ENCODE measurements at places on chromosomes 12 and 14.
A peak's percentile ranks its signal among the peaks of the same experiment; 100 is the strongest.

DNA sequence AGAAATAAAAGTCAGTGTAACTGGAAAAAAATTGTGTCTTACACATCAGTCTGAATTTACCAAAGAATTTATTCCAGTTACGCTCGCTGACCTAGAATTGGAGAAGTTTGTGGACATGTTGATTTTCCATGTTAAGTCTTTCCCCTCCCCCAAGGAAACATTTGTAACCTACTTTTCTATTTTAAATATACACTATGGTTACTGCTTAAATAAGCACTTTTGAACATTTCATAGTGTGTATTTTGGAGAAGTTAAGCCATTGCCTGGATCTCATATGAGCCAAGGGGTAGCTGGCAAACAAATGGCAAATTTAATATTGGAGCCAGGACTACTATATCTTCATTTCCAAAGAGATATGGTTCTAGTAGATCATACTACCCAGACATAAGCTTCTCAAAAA is 42.9 kb upstream of the NT5DC3 start:
- DNase-seq: no peak

- DNase-seq: no peak
Observed at GRCh38 chr12:52969828-52970569, 21.1 kb downstream of the KRT18 start.

DNA sequence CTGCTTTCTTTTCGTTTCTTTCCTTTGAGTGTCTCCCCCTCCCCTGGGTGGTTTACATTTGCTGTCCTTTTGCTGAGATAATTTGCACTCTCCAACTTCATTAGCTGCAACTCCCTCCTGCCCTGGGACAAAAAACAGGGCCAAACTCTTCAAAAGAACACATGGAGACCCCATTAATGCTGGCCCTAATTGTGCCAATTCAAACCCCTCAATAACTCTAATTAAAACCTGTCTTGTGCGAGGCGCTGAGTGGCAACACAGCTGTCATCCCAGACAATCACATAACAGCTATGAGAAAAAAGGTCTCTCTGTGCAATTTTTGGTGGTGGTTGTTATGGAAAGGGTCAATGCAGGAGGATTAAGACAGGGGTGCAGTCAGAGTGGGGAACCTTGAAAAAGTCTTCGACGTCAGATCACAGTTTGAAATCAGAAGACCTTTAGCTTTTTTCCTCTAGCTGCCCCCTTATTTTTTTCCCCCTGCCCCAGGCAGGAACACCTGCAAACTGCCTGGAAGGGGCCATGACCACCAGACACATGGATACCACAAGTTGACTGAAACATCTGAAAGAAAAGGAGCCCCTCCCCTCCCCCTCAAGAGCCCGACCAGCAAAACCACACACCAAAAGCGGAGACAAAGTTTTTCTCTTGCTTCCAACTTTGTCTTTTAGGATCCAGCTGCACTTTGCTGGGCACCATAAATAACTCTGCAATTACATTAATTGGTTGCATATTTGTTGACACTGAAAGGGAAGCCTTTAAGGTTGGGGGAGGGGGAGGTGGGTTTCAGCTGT is 26.5 kb upstream of the SMOC1 start:
- DNase-seq: no peak

GRCh38 chr12:97482143-97482693 is 19.6 kb downstream of the RMST start:
- no peak for DNase-seq

DNA sequence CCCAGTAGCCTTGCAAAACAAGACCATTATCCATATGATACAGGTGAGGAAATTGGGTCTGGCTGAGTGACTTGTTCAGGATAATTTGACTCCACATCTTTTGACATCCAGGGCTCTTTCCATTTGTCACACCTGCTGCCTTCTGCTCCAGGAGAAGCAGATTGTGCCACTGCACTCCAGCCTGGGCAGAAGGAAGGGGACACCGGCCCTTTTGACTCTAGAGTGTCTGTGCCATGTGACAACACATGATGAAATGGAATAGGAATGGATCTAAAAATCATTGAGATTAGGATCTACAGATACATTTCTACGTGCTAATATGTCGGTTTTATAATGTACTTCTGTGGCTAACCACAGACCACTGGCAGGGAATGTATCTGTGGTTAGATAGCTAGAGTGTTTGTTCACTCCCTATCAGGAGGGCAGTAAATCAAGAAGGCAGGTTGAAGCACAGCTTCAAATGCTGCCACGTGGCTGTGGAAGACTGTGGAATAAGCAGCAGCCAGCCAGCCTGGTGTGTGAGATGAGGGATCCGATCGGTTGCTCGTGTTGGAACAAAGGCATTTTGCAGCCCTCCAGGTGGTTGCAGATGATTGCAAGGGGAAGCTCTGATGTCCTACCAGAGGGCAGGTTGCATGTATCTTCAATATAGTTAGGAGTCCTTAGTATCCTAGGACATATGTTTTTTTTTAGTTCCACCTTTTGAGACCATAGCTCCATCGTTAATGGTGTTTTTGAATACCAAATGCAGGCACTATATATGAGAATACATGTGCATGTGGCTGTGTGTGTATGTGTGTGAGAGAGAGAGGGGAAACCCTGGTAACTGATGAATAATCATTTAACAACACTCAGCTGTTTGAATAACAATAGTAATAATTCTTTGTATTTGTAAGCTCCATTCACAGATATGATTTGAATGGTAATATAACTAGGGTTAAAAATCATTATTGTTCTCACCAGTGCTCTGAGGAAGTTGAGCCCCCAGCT is 28.6 kb downstream of the EML1 start:
- peak; percentile 55 for DNase-seq

DNA sequence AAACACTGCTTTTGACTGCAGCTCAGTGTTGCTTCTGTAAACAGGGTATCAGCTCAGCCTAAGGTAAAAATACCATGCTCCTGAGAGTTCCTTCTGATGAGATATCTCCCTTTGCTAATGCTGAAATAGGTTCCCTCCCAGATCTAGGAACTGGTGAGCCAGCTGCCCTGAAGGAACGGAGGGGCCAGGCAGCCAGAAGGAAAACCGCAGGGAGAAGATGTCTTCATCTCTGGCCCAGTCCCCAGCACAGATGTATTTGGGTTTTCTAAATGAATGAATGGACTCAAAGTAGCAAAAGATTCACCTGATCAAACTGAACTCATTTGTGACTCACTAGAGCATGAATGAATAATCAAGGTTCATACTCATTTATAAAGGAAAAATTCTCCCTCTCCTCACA is 247.8 kb downstream of the MSRB3 start:
- DNase-seq: no peak

DNA sequence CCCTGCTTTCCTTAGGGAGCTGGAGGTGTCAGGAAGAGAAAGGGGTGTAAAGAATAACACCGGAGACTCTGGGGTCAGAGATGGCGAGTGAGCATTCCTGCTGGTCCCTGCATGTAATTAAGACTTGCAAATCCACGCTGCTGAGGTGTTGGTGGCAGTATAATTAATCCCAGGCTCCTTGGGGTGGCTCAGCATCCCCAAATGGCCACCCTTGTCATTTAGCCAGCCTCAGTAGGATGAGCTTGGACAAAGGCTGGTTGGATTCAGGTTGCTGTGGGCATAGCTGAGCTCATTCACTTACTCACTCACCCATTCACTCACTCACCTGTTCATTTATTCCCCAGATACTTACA is 174.4 kb upstream of the RPH3A start:
- no peak for DNase-seq

DNA sequence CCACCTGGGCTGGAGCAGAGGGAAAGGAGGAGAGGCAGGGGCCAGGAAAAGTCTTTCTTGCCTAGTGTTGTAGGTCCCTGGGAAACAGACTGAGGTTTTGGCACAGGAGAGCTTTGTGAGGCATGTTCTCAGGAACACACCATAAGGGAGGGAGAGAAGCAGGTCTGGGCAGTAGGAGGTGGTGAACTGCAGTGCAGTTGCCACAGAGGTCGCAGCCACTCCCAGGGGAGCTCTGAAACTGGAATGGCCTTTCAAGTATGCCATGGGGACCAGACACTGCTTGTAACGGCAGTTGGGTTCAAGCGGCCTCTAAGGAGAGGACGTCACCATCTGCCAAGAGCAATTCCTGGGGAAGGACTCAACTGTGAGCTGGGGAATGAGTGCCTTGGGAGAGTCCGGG is 35.4 kb upstream of the NKX2-8 start:
- DNase-seq: no peak

- no peak for DNase-seq
Observed at GRCh38 chr12:122880155-122880667, 15.7 kb downstream of the VPS37B start.

GRCh38 chr12:129184127-129184928 is 331.1 kb downstream of the GLT1D1 start:
- DNase-seq: no peak

DNA sequence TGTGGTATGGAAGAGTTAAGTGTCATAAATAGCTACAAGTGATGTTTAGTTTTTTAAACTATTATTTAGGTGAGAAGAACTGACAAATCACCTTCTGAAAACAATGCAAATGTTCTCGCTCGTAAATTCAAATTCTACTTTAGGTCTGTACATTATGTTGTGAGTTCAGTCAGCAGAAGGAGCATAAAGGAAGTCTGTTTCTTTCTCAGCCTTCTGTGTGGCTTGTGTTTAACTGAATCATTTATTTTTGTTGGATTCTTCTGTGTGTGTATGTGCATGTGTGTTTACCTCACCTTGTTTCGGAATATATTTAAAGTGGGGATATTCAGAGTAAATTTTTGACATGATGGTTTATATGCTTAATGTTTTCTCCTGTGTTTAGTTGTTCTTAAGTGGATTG is 285.9 kb downstream of the TMTC2 start:
- no peak for DNase-seq

Measured in AG04450 (cell line).